ENCODE measurements at places on chromosomes 3 and 15.

DNA sequence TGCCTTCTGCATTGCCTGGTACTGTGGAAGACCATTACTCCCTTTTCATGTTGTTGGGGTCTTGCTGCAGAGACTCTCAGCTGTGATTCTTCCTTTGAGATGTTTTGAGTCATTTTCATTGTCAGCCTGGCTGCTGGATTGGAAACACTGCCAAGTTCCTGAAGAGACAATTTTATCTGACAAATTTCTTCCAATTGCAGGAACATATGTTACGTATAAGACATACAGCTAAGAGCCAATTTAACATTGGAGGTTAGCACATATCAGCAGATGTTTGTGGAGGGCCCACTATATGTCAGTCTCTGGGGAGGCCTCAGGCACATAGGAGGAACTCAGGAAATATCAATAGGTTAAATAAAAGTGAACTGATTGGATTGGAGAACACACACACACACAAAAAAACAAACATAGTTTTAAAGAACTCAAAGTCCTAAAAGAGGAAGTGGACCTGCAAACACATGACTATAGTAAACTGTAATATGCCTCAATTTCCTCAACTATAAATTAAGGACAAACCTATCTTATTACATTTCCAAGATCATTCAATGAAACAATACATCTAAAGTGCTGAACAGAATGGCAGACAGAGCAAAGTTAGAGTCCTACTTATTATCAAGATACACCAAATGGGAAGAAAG lies 172.3 kb downstream of the MYRIP start:
- DNase-seq: no peak

- no peak for DNase-seq
These were observed 10.8 kb downstream of the SLC51A start for GRCh38 chr3:196227121-196227561.

- DNase-seq: no peak
These were observed 110.6 kb upstream of the DCBLD2 start for GRCh38 chr3:99012051-99012450.

DNA sequence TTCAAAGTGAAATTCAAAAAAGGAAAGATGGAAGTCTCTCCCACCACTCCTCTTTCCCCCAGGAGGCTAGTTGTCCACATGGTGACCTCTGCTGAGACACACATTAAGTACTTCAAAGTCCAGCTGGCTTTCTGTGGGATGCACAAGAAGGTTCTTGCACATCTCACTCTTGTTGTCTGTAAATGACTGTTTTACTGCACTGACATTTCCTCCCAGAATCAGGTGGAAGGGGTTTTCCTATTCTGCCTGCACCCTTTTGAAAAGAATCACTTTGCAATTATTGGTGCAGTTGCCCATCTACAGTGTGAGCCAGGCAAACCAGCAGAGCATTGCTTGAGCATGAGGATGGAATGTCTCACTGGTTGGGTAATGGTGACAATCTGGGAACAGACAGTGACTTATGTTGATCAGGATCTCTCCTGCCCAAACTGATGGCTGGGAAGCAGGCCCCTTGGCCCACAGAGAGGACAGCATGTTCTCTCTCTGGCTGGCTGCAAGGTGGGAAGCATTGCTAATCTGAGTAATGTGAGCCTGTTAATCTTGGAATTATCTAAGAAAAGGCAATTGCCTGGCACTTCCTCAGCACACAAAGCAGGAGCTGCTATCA lies 347.7 kb upstream of the SATB1 start:
- no peak for DNase-seq

DNA sequence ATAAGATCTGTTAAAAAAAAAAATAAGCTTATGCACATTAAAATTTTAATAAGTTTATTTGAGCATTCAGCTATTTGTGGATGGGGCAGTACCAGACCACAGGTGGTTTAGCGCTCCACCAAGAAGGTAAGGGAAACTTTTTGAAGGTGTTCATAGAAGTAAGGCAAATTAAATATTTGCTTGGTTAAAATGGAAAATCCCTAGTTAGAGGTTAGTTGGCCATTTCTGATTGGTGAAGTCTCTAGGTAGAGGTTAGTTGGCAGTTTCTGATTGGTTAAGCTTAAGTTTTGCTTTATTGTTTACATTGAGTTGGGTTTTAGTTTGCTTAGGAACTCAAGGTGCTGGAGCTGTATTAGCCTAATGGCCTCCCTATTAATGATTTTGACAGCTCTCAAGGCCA lies 30.7 kb downstream of the SCN11A start:
- DNase-seq: no peak

- no peak for DNase-seq
These were observed 160.7 kb downstream of the STAC start for GRCh38 chr3:36540888-36541518.

DNA sequence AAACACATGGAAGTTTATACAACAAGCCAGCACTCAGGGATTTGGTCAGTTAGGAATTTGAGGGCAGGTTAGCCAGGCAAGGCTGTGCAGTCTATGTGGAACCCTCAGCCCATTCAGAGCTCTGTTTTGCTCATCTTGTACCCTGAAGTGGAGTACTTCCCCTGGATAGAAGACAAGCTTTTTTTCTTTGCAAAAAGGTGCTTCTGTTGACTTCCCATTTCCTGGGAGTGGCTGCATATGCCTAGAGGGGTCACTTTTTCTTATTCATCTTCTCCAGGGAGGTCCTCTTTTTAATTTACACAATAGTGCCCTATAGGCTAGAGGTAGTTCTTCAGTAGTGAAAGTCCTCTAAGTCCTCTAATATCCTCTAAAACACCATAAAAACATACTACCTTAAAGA lies 225.0 kb upstream of the P2RY1 start:
- DNase-seq: no peak
